Kasumi-1 (cell line): ENCODE measurements at places on chromosomes 2 and 18.

DNA sequence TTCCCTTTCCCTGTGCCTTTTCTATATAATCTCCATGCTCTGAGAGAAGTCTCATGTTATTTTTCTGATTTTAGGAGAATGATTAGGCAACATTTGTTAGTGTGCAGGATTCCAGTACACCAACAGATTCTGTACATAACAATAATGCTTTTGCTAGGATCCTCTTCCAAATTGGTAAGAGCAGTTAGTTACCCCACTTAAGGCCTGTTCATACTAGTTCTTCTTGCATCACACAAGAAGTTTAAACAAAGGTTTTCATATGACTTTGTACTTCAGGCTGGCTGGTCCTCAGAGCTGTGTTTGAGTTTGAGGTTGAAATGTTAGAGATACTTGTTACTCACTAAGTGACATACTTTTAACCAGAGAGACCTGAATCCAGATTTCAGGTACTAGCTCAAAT lies 686.9 kb upstream of the NRXN1 start:
- no peak for DNase-seq

- no peak for DNase-seq
These were observed 37.2 kb upstream of the DNMT3A start for GRCh38 chr2:25378731-25379490.

DNA sequence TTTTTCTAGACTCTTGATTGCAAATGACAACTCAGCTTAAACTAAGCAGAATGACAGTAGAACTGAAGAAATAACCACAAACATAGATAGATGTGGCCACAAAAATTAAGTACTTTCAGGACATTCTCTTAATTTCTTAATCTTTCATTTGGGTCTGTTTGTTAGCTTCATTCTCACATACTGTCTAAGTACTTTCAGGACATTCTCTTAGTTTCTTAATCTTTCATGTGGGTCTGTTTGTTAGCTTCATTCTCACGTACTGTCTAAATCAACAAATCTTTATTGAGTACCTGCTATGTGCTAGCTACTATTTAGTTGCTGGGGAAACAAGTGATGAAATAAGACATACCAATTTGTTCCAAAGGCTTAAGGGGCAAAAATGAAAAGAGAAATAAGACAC lies 35.1 kb downstream of the FAM117B start:
- DNase-seq = no peak

- DNase-seq = peak; percentile 15
These were observed 25.1 kb downstream of the DNPEP start for GRCh38 chr2:219362524-219363164.

DNA sequence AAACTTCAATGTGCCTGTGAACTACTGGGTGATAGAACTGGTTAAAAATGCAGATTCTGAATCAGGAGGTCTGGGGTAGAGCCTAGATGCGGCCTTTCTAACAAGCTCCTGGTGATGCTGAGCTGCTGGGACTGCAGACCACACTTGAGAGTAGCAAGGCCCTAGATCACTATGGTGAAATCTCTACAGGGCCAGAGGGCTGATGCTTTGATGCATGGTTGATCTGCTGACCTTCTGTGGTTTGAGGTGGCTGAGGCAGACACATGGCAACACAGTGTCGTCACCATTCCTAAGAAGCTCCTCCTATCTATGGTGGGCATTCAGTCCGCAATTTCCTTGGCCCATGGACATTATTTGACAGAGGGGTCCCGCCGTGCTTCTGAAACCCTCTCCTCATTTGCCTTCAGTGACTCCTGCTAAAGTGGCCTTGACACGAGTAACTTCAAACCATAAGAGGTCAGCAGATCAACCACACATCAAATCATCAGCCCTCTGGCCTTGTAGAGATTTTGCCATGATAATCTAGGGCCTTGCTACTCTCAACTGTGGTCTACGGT lies 19.8 kb downstream of the CCDC68 start:
- DNase-seq = no peak
